ENCODE measurements at places on chromosomes 7 and 10.

GRCh38 chr10:63438506-63439498 lies 27.0 kb downstream of the JMJD1C start:
- no peak for DNase-seq

GRCh38 chr10:44382981-44383748 lies 1.7 kb downstream of the CXCL12 start:
- DNase-seq = no peak

DNA sequence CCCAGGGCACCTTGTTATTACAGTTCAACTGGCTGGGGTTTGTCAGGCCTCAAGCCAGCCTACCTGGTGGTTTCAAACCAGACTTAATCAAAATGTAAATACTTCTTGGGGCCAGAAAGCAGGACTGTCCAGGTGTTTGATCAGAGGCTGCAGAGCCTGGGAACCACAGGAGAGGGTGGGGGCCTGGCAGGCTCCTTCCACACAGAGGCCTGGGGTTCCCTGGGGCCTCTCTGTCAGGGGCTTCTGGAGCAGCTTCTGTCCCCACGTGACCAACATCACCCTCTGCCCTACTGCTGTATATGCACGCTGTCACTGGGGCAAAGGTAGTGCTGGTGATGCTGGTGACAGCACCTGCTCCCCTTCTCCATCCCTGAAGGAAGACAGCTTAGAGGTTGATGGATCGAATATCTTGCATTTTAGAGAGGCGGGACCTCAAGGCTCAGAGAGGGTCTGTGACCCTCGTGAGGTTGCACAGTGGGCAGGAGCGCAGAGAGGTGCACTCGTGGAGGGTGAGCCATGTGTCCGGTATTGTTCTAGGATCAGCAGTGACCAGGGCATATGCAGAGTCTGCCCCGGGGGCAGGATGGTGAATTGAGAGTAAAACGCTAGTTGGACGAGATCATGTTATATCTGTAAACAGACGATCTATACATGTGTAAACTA lies 95.4 kb downstream of the GRK5 start:
- DNase-seq = no peak

DNA sequence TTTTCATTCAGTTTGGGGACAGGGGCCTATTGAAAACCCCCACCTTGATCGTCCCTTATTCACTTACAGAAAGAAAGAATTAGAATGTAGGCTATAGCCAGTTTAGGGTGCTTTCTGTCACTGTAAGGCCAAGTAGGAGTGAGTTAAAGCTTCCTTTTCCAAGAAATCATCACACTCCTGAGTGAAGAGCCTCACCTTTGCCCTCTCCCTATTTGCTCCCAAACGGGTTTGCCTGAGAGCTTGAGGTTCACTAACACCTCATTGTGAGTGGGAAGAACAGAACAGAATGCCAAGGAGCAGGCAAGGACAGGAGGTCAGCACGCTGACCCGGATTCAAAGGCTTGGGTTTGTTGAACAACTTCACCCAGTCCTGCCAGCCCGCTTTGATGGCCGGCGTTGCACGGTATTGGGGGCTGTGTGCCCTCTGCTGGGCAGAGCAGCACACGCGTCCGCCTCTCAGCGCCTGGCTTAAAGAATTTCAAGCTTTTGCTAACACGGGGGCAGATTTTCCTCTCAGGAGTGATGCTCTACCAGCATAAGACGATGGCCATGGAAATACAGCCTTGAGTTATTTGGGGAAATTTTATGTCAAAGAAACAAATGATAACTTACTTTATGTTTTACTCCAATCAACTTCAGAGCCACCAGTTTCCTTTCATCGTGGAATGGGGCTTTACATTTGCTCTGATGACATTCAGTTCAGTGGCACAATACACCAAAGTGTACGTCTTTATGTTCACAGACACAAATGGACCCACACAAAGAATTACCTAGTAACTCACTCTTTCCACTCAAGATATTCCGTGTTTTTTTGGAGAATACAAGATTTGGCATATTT lies 470.0 kb downstream of the SUGCT start:
- DNase-seq = no peak

GRCh38 chr7:142460402-142461117 lies 202.7 kb upstream of the PRSS58 start:
- no peak for DNase-seq

- no peak for DNase-seq
Observed at GRCh38 chr10:26739071-26739631, 41.6 kb downstream of the PDSS1 start.

- no peak for DNase-seq
Observed at GRCh38 chr7:139647085-139647484, 123.6 kb downstream of the CLEC2L start.

GRCh38 chr10:93064874-93065660 lies 4.5 kb downstream of the CYP26C1 start:
- no peak for DNase-seq

DNA sequence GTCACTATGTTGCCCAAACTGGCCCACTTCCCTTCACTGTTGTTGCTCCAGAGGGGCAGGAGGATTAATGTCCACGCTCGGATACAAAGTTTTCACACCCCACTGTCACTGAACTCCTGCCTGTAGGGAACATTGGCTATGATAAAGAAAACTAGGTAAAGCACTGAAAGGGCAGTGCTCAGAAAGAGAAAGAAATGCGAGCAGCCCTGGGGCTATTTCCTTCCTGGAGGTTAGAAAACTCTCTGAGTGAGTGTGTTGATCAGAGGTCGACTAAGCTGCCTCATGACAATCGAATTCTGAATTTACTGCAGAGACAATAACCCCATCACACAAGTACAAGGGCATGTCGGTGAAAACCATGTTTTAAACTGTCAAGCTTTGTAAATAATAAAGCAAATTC lies 227.2 kb upstream of the PITRM1 start:
- DNase-seq = no peak

GRCh38 chr10:62527019-62527827 lies 153.1 kb downstream of the ZNF365 start:
- DNase-seq = no peak

- no peak for DNase-seq
Observed at GRCh38 chr7:84665339-84665738, 470.8 kb upstream of the SEMA3A start.

- no peak for DNase-seq
Observed at GRCh38 chr7:26854876-26855855, 9.2 kb downstream of the SKAP2 start.

GRCh38 chr7:1531263-1531978 lies 919 bp downstream of the MAFK start:
- DNase-seq = no peak

DNA sequence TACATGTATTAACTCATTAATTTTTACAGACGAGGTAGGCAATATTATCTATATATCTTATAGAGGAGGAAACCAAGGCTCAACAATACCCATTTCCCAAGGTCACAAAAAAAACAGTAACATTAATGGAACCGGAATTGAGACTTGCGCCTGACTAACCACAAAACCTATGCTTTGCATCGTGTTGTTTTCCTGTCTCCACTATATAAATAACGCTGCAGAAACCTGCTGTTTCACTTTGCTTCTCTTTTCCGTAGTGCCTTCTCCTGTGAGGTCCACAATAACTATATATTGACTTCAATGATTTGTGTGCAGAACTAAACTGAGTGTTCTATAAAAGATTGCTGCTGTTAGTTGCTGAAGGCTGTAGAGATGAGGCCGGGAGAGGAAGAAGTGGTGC lies 97.7 kb upstream of the RPA3 start:
- DNase-seq = no peak

DNA sequence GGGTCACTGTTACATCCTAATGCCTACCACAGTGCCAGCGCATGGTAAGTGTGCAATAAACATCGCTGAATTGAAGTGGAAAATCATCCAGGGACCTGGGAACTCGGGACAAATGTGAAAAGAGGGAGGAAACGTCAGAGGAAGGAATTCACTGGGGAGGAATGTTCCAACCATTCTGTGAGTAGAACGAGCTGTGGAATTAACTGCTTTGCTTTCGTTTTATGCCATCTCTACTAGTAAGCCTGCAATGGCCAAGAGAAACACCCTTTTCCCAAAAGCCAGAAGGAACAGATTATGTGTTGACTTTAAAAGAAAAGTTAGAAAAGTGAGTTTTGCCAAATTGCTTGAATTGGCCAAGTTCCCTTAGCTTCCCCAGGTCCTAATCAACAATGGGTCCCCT lies 1044.9 kb downstream of the TYW1 start:
- no peak for DNase-seq

- no peak for DNase-seq
Observed at GRCh38 chr10:97778452-97779302, 6.9 kb upstream of the SFRP5 start.

GRCh38 chr10:114021717-114022680 lies 21.7 kb upstream of the ADRB1 start:
- DNase-seq = no peak

Data from stimulated activated CD4-positive, alpha-beta T cell treated with anti-CD3 and anti-CD28 coated beads, Interleukin-1b, Interleukin-23, amount 100 ng/mL, for 1 hour (primary cell).